Astrocyte (in vitro differentiated cells and primary cell): ENCODE measurements at places on chromosomes 2 and 18. TPM values are rescaled to one million over a fixed set of nuclear protein-coding genes. Genes with fewer than 3 reads are reported as not detected.
A peak's percentile ranks its signal among the peaks of the same experiment; 100 is the strongest.

DNA sequence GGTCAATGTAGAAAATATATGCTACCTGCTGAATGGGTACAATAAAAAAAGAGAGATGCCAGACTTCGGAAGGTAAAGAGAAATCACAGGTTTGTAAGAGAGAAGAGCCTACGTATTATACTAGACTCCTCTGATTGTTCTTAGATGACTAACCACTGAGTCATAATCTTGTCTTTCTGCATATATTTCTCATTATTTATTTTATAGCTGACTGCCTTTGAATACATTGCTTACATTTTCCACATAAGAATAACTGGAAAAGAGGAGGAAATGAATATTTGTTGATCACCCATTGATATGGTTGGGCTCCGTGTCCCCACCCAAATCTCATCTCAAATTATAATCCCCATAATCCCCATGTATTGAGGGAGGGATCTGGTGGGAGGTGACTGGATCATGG, 90.3 kb upstream of the RAB27B start:
- DNase-seq, result peak; percentile 78

NT5C1B gene
- total RNA-seq, result not detected in 2 replicates

IL36G gene
- not detected in 2 replicates for total RNA-seq

ALPI gene
- not detected in 2 replicates for total RNA-seq

UPP2 gene
- total RNA-seq, result not detected in 2 replicates
